CD4-positive, alpha-beta T cell treated with Interferon gamma for 1 hour (primary cell): ENCODE measurements at places on chromosomes 11 and 22.

- DNase-seq = no peak
Measured at GRCh38 chr11:126682590-126682989, 318.0 kb downstream of the KIRREL3 start.

- DNase-seq = no peak
Measured at GRCh38 chr11:13090228-13090708, 81.2 kb downstream of the RASSF10 start.

GRCh38 chr22:43829904-43830851 lies 18.1 kb upstream of the EFCAB6 start:
- no peak for DNase-seq

- DNase-seq = no peak
Measured at GRCh38 chr11:120867024-120867423, 156.9 kb upstream of the TBCEL start.

GRCh38 chr22:28243539-28243938 lies 324.5 kb upstream of the PITPNB start:
- DNase-seq = no peak

DNA sequence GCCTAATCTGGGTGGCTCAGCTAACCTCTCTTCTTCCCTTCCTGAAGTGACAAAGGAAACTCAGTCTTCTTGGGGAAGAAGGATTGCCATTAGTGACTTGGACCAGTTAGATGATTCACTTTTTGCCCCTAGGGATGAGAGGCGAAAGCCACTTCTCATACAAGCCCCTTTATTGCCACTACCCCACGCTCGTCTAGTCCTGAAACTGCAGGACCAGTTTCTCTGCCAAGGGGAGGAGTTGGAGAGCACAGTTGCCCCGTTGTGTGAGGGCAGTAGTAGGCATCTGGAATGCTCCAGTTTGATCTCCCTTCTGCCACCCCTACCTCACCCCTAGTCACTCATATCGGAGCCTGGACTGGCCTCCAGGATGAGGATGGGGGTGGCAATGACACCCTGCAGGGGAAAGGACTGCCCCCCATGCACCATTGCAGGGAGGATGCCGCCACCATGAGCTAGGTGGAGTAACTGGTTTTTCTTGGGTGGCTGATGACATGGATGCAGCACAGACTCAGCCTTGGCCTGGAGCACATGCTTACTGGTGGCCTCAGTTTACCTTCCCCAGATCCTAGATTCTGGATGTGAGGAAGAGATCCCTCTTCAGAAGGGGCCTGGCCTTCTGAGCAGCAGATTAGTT lies 14.2 kb upstream of the UVRAG start:
- no peak for DNase-seq
